Colonic mucosa (tissue), 4 donors: ENCODE measurements at places on chromosomes 1 and 21. TPM values are rescaled to one million over a fixed set of nuclear protein-coding genes. Genes with fewer than 3 reads are reported as not detected.

The C4BPA gene
- total RNA-seq, result 2.3 TPM

GRCh38 chr1:212918824-212919223, 31.5 kb upstream of the VASH2 start:
- no peak for DNase-seq

DNA sequence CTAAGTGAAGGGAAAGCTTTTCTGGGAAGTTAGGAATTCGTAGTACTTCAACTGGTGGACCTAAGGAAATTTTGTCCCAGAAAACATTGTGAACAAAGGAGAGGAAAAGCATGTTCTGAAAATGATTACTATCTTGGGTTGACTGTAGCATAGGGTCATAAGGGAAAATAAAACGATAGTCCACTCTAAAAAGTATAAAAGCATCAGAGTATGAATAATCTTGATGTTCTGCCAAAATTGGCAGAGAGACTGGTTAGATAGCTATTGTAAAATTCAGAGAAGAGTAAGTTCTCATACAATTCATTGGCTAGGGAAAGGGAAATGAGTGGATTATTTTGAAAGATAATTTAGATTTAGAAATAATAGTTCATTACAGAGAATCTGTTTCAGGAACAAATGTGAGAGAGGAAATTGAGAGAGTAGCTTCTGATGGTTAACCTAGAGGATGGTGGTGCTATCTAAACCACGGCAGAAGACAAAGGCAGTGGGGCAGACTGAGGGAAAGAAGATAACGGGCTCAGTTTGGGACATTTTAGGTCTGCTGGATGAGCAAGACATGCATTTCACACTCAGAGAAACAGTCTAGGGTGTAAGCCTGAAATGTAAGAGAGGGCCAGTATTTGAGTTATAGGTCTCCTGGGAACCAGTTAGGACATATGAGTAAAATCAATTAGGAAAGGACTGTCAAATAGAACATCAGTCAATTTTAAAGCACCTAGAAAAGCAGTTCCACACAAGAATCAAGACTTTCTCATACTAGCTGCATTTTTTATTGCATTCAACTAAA, 799.3 kb upstream of the CXADR start:
- no peak for DNase-seq

The PM20D1 gene
- total RNA-seq, result not detected

DNA sequence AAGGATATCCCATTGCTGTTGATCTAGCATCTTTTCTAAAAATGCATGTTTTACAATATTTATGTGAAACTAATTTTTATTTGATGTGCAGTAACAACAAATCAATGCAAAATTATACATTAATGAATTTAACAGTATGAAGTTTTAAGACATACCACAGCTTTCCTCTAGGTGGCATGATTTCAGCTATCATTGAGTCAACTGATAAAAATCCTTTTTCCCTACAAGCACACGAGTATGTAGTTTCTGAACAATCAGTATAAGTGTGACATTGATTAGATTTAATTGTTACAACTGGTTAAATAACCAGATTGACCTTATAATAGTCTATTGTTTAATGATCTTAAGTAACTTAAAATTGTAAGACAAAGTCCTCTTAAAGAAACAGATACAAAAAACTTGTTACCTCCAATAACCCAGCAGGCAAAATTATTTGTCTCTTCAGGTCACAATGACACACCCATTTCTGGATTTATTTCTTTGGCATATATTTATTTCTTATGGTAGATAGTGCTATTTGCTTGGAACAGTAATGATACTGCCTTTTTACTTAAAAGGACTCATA, 5.8 kb upstream of the TGFB2 start:
- DNase-seq, result no peak

GRCh38 chr1:40508375-40509341, at the start of gene EXO5:
EXO5 (plus strand) TSS chr1:40508767; CDS start chr1:40514545, 5,778 bp downstream.
- peak; percentile 89 for DNase-seq
